Tibial artery (tissue), 4 donors: ENCODE measurements at places on chromosomes 4 and X.

DNA sequence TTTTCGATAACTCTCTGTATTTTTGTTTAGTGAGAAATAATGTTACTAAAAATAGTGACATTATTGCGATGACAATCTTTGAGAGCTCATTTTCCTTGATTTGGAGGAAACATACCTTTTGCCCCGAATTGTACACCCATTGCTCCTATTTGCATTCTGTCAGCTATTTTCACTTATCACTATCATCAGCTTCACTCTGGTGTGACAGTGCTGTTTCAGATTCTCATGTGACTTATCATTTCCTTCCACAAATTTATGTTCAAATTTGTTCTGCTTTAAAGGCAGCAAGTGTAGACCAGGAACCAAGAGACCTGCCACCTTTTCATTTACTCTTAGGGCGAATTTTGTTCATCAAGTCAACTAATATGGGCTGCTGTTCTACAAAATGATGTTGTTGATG lies 179.4 kb downstream of the RBM46 start:
- DNase-seq: no peak

DNA sequence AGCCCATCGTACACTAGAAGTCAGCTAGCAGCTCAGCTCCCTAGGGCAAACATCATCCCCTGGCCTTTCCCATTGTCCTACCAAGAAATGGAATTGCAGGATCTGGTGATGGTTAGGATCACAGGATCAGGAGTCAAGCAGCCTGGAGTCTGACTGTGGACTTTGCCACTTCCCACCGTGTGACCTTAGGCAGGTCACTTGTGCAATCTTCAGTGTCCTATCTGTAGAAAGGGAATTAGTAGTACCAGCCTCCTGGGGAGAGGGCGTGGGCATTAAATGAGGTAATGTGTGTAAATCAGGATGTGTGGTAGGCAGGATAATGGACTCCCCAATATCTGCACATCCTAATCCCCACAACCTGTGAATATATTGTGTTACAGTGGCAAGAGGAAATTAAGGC lies 38.6 kb upstream of the APLN start:
- no peak for DNase-seq

DNA sequence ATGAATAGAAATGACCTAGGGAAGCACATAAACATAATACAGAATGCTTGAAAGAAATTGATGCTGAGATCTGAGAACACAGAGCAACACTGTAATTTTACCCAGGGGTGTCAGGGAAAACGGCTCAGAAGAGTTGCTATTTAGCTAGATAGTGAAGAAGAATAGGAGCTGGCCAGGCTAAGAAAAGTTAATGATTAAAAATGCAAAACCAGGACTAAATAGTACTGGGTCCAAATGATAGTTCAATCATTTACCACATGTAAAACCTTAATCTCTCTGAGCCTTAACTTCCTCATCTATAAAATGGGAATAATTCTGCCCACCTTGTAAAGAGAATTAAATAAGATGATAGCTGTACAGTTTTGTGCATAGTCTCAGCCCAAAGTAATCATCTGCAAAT lies 97.1 kb downstream of the PARM1 start:
- DNase-seq: no peak

DNA sequence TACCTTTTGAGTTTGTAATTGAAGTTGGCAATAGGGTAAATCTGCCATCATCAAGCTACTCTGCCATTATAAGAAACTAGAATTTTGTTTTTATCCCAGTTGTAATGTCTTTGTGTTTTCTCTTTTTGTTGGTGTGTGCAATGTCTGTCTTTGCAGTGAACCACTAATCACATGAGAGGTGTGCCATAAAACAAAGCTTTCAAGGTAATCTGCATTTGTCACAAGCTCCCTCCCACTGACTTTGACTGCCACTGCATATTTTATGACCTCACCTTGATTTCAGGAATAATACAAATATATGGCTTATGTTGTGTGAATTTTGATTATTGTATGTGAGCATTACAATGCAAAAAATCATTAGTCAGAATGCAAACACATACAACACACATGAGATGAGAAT lies 9.0 kb upstream of the GBA3 start:
- DNase-seq: no peak

DNA sequence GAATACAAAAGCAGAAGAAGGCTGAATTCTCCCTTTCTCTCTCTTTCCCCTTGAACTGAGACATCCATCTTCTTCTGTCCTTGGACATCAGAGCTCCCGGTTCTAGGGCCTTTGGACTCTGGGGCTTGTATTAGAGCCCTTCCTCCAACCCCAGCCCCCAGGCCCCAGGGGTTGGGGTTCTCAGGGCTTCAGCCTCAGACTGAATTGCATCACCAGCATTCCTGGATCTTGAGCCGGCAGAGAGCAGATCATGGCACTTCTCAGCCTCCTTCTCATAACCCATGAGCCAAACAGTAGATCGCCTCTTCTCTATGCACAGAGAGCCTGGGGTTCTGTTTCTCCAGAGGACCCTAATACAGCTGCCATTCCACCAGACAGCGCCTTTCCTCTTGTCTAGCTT lies 25.3 kb upstream of the CLDN24 start:
- DNase-seq: no peak

DNA sequence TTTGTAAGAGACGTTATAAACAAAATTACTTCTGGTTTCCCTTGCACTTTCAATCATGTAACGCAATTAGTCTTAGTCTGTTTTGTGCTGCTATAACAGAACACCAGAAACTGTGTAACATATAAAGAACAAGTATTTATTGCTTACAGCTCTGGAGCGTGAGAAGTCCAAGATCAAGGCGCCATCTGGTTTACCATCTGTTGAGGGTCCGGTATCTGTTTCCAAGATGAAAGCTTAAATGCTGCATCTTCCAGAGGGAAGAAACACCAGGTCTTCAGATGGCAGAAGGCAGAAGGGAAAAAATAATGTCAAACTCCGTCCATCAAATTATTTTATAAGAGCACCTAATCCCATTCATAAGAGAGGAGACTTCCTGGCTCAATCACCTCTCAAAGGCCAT lies 474.1 kb downstream of the PDGFC start:
- no peak for DNase-seq

- peak; percentile 32 for DNase-seq
Measured at GRCh38 chr4:14196131-14196530, 568.6 kb upstream of the BOD1L1 start.

DNA sequence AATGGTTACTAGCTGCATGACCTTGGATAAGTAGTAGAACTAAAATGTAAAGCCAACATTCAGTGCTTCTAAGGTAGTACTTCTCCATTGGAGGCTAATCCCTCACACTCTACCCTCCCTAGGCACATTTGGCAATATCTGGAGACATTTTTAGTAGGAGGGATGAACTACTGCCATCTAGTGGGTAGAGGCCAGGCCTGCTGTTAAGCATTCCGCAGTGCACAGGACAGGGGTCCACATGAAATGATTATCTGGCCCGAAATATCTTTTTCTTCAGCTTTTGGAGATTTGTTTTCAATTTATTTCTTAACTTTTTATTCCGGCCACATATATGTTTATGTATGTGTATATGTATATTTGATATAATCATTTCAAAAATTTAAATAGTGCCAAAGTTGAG lies 36.0 kb upstream of the SPANXC start:
- no peak for DNase-seq

- DNase-seq: no peak
Measured at GRCh38 chr4:6360385-6360784, 90.7 kb downstream of the WFS1 start.

GRCh38 chr4:42673082-42673425 lies 16.1 kb upstream of the ATP8A1 start:
- DNase-seq: no peak

- DNase-seq: no peak
Measured at GRCh38 chrX:23511793-23512192, 155.5 kb upstream of the PRDX4 start.

DNA sequence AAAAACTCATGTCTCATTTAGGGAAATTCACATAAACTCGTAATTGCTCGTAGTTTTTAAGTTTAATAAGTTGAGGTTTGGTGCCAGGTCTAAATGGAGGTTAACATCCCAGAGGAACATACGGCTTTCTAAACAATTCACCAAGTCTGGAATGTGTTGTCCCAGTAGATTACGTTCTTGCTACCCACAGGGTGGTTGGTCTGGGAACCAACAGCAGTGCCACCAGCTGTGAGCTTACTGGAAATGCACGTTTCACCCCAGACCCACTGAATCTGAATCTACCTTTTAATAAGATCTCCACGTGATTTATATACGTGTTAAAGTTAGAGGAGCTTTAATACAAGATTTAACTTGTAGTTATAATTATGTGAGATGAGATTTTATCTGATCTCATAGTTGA lies 134.3 kb downstream of the BMPR1B start:
- DNase-seq: no peak

DNA sequence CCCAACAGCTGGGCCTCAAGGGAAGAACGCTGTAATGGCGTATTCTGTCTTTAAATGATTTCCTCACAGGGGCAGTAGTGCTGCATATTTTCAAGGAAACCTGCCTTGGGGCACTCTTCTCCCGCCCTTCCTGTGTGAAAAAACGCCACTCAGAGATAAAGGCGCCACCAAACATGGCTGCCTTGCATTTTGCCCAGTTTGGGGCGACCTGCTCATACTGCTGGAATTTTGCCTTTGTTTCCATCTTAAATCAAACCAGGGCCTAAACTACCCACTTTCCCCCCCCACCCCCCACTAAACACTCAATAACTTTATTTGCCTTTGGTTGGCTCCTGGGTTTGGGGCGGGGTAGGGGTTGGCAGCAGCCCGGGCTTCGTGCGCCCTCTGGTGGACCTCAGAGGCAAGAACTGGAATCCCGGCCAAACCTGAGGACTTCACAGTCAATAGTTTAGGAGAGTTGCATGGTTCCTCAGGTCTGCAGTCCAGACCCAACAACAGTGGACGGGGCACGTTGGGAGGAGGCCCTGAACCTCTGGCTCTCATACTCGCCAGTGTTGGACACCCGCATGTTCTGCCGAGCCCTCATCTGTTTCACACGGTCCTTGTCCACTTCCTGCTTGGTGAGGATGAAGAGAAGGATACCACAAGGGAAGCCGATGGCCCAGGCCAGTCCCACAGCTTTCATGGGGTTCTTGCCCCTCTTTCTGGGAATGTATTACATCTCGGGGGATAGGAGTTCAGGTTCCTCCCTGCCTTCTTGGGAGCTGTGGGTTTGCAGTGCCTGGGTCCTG lies 220.1 kb upstream of the STK26 start:
- no peak for DNase-seq

DNA sequence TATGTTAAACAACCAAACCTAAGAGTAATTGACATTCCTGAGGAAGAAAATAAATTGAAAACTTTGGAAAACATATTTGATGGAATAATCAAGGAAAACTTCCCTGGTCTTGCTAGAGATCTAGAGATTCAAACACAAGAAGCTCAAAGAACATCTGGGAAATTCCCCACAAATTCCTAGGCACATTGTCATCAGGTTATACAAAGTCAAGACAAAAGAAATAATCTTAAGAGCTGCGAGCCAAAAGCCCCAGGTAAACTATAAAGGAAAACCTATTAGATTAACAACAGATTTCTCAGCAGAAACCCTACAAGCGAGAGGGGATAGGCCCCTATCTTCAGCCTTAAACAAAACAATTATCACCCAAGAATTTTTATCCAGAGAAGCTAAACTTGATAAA lies 1082.0 kb upstream of the IGFBP7 start:
- no peak for DNase-seq

DNA sequence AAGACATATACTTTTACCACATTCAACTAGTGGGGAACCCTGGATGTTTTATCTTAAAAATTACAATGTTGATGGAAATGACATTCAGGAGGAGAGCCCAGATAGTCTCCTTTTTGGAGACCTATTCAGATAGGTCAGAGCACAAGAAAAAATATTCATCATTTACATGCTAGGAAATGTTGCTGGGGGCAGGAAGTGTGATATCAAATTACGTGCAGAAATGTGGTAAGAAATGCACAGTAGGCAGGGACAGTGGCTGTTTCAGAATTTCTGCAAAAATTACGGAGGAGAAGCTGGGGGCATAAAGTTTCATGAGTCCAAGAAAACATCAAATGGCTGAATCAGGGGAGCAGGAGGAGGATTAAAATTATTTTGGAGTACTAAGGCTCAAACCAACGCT lies 8.2 kb downstream of the PARM1 start:
- DNase-seq: no peak

DNA sequence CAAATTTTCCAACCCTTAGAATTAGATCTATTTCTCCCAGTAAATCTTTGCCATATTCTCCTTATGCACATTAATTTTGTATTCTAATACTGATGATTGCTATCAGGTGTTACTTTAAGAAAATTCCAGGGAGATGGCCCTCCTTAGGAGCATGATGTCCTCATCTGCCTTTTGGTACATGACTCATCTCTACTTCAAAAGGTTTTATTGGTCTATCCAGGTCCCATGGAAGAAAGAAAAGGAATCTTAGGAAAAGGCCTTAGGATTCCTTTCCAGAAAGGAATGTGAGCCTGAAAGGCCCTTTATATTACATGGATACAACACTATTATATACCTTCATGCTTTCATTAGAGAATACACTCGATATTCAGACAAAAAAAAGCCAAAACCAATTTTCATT lies 968.2 kb downstream of the STIM2 start:
- no peak for DNase-seq

GRCh38 chr4:149701435-149702156 lies 114.0 kb downstream of the IQCM start:
- no peak for DNase-seq

DNA sequence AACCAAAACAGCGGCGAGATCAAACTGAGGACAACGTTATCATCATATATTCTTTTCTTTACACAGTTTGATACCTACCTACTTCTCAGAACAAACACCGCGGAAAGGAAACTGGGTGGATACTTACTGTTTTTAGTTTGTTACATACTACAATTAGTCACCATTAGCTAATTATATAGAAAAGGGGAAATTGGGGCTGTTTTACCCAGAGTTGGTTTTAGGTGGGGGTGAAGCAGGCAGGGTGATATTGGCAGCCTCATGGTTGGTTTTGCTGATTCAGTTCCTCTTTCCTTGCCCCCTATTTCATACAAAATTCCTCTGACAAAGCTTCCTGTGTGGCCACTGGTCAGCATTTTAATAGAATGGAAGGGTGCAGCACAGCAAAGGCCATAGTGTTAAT lies 77.8 kb downstream of the SORBS2 start:
- DNase-seq: no peak

- no peak for DNase-seq
Measured at GRCh38 chrX:44344687-44345086, 1.2 kb upstream of the EFHC2 start.

DNA sequence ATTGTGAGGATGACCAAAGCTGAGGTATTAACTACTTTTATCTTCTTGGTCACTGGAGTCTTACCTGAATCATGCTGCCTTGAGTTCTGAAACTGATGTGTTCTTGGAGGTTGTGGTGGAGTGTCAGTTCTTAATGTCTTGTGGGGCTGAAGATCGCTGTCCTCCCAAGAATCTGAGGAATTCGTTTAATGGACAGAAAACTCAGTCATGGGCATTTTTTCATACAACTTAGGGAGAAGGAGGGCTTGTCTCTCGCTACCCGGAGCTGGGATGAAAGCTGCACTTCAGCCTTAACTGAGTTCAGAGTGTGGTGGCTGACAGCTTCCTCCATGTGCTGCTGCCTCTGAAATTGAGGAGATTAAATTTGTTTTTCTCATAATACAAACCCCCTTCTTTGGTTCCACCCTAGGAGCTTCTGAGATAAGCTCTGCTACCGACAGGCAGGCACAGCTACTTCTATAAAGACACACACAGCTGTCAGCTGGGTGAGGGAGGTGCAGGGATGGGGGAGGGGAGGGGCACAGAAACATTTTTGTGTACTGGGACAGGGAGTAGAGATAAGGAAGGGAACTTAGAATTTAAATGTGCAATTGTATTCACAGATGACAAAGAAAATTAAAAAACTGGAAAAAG lies 30.8 kb downstream of the RBBP7 start:
- no peak for DNase-seq
